Stimulated activated CD4-positive, alpha-beta T cell treated with anti-CD3 and anti-CD28 coated beads, Interleukin-1b, Interleukin-23, amount 100 ng/mL, for 1 hour (primary cell): ENCODE measurements at places on chromosomes 7 and 10.

DNA sequence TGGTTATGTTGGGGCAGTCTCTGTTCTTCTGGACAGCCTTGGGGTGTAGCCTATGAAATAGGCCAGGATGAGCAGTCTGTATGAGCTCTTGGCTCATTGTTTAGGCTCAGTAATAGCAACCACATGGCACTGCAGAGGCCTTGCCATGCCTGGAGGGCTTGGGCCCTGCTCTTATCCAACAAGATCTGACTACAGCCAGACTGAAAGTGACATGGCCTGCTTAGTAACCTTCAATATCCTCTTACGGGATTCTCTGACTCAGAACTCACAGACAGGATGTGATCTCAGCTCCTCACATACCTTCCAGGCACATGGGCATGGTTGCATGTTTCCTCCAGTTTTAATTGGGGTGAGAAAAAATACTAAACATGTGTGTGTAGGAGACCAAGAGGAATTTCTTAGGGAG lies 289.3 kb downstream of the PTEN start:
- no peak for DNase-seq

DNA sequence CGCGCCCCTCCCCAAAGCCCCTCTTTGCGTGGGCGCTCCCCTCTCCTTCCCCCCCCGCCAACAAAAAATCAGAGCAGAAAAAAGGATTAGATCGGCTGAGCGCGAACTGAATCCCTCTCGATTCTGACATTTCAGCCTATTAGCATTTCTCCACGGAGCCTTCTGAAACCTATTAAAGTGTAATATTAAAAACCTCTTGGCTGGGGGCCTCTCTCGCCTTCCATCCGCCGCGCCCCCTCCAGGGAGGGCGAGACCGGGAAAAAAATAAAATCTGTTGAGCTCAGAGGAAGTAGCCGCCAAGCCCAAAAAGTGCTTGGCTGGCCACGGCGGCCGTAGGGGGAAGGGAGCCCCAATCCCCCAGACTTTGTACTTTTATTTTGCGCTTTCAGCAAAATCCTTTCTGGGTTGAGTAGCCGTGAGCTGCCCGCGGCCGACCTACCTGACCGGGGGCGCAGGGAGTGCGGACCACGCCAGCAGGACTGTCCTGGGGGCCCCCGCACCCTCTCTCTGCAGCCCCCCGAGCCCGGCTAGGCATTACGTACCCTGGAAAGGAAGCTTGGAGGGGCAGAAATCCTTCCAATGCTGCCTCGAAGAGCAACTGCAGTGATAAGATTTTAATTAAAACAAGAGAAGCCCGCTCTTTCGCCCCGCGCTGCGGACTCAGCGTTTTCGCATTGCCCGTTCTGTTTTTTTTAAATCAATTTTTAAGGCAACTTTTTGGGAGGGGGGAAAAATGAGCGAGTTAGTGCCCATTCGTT lies 1.3 kb upstream of the TNRC18 start:
- no peak for DNase-seq

GRCh38 chr7:88686468-88687229 lies 72.9 kb upstream of the ZNF804B start:
- DNase-seq, result no peak

GRCh38 chr10:124150189-124150806 lies 56.9 kb upstream of the CHST15 start:
- DNase-seq, result no peak

DNA sequence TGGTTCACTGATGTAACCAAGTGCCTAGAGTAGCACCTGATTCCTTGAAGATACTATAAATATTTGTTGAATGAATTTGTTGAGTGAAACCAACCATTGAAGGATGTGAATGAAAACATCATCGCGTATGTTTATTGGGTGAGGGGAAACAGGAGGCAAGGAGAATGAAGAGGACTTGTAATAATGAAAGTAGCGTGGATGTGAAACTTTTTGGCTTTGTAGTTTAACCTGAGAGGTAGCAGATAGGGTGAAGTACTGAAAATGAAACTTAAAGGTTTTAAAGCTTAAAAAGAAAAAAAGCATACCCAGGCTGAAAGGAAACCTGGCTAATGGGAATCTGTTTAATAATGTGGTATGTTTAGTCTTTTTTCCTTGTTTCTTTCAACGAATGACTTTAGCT lies 5.2 kb downstream of the CCNY start:
- DNase-seq, result no peak

DNA sequence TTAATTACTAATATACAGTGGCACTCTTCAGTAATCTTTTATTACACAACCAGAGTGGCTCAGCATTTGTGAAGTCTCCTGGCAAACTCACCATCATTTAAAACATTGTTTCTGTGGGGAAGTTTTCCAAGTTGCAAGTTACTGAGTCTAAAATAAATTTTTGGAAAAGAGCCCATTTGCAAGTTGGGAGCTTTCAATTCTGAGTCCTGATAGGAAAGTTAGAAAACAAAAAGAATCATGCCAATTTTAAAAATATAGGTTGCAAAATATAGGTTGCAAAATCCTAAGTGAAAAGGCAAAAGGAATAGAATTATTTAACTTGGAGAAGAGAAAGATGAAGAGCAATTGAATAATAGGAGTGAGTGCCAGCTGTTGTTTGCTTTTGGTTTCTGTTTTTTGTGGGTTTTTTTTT lies 378.8 kb upstream of the C7orf33 start:
- no peak for DNase-seq

GRCh38 chr7:134781171-134781570 lies 1.7 kb downstream of the CALD1 start:
- no peak for DNase-seq

DNA sequence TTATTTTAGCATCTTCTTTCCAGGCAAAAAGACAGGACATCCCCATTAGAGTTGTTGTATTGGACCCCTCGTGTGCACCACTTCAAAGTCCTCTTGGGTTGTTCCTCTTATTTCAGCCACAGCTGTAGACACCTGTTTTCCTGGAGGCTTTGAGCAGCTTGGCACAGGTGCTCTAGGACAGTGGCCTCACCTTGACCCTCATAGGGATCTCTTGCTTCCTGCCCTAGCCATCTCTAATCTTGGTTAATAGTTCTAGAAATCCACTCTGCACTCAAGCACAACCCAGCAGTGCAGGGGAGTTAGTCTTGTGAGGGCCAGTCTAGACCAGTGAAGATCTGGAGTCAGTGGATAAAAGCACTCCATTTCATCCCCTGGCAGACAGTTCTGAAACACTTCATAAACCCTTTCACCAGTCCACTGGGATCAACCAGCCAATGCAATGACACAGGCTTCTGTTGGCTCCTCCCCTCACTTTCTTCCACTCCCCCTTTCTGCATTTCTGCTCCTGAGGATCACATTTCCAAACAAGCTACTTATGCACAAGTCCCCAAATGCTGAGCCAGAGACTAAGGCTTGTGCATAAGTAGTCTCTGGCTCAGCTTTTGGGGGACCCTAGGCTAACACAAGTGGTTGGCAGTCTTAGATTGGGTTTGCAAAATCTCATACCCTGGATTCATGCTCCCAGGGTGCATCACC lies 131.5 kb upstream of the LAMB4 start:
- no peak for DNase-seq

DNA sequence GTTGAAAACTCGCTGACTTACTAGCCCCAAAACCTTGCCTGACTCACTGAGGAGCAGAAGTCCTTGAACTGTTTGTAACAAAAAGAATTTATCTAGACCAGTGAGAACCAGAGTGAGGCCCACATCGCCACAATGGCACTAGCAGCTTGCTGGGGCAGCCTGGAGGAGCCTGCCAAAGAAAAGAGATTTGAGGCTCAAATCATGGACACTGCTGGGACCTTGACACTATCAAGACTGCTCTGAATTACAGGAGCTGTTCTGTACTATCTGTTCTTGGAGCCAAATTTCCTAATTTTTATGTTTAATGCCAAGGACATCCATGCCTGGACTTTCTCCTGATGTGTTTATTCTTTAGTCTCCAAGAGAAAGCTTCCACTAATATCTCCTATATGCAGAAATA lies 82.0 kb upstream of the JCAD start:
- DNase-seq, result no peak

- DNase-seq, result no peak
Observed at GRCh38 chr10:26612151-26612915, 85.2 kb upstream of the PDSS1 start.

GRCh38 chr10:20993389-20993788 lies 96.3 kb upstream of the NEBL start:
- no peak for DNase-seq

DNA sequence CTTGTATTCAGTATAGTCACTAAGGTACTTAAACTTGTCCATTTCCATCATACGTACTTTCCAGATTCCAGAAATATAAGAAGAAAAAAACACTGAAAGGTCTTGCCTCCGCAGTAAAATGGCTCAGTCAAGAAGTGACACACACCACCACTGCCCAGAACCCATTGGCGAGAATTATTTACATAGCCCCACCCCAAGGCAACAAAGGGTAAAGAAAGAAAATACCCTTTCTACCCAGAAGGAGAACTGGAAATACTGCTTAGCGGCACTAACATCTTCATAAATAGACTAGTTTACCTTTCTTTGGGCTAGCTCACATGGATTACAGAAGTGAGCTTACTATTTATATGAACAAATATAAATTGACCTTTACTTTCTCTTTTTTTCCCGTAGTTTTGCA lies 194.0 kb downstream of the PPP1R9A start:
- no peak for DNase-seq

DNA sequence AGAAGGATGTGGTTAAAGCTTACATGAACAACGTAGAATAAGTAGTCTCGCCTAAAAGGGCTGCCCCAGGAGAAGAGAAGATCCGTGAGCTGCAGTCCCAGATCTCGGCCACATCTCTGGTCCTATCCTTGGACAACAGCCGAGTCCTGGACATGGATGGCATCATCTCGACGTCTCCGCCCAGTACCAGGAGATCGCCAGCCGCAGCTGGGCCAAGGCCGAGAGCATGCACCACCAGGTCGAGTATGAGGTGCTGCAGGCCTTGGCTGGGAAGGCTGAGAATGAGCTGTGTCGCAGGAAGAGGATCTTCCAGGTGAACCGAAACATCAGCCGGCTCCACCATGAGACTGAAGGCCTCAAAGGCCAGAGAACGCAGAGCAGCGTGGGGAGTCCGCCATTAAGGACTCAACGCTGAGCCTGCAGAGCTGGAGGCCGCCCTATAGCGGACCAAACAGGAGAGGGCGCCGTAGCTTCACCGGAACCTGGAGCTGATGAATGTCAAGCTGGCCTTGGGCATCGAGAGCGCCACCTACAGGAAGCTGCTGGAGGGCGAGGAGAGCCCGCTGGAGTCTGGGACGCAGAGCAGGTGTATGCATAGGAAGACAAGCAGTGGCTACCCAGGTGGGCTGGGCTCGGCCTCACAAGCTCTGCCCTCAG lies 22.2 kb downstream of the LIPK start:
- no peak for DNase-seq

- DNase-seq, result no peak
Observed at GRCh38 chr7:2388637-2388954, 14.8 kb upstream of the CHST12 start.

GRCh38 chr10:71780156-71780555 lies 6.8 kb upstream of the VSIR start:
- DNase-seq, result no peak

GRCh38 chr10:58778966-58779365 lies 266.3 kb downstream of the BICC1 start:
- DNase-seq, result no peak

- no peak for DNase-seq
Observed at GRCh38 chr10:42149722-42150427, 488.5 kb downstream of the ZNF33B start.

GRCh38 chr7:138429577-138430250 lies 30.3 kb upstream of the TRIM24 start:
- no peak for DNase-seq

GRCh38 chr10:29947701-29948060 lies 111.7 kb downstream of the JCAD start:
- no peak for DNase-seq

DNA sequence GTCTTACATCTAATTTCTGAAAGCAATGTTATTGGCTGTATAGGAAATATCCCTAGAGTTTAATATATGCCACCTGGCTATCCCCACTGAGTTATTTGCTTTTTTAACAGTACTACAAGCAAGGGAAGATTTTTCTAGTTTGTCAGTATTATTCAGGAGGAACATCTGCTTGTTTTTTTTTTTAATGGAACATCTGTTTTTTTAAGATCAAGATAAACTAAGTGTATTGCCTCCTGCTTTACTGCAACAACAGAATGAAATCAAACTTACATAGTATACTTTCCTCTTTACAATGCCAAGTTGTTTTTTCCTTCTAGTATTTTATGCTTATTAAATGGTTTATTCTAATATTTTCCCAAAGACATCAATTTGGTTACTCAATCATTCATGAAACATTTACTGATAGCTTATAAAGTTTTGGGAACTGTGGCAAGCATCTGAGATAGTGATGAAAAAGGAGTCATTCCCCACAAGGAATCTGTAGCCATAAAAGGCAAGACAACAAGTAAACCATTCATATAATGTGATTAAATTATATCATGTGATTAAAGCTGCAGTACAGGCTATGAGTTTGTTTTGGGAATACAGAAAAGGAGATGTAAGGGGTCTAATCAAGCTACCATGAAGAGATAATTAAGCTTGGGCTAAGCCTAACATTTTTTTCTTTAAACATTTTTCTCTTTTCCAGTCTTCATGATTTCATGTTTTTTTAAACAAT lies 17.4 kb downstream of the MTPN start:
- DNase-seq, result no peak

DNA sequence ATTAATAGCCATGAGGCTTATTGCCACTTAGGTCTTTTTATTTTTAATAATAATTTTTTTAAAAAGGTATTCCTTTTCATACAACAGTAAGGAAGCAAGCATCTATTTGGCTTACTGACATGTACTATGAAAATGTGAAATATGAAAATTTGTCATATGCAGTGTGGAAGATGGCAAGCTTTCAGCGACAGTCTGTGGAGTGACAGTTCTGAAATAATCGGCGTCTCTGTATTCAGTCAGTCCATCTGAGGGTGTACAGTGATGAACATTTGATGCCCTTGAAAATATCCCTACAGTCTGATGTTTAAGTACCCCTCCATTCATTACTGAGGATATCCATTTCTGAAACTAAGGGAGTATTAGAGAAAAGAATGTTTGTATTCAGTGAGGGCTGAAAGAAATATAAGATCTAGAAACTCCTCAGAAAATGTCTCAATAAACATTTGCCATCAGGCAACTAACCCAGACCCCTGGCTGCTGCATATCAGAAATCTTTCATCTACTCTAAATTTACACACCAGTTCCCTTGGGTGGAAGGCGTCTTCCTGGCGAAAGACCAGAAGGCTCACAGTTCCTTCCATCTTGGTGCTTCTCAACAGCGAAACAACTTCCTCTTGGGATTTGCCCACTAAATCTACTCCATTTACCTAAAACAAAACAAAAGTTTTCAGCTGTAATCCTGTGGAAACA lies 440.6 kb downstream of the PARD3 start:
- DNase-seq, result no peak

- no peak for DNase-seq
Observed at GRCh38 chr7:144676492-144676891, 159.4 kb downstream of the TPK1 start.

- DNase-seq, result no peak
Observed at GRCh38 chr10:92242910-92243671, 47.8 kb downstream of the CPEB3 start.

DNA sequence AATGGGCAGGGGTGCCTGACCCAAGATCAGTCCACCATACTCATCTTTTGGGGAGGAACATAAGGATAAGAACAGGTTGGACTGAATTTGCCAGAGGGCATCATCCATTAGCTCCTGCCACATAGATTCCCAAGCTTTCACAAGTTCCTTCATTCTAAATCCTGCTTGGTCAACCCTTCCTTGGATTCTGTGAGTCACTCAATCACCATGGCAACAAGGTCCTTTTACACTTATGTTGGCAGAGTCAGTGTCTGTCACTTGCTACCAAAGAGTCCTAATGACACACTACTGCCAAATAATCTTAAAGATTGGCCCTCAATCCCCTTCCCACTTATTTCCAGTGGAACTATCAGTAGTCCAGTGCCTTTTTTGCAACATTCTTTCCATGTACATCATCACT lies 5.0 kb upstream of the LGI1 start:
- DNase-seq, result no peak
